ENCODE measurements at places on chromosomes 1 and 21. TPM values are rescaled to one million over a fixed set of nuclear protein-coding genes. Genes with fewer than 3 reads are reported as not detected.

HAO2 gene
- total RNA-seq: not detected

PLPPR4 gene
- under 0.01 TPM for total RNA-seq

AMY1A gene
- total RNA-seq: not detected

ZSCAN20 gene
- 7.1 TPM for total RNA-seq

LCE3D gene
- not detected for total RNA-seq

VCAM1 gene
- total RNA-seq: 55.5 TPM

PADI1 gene
- total RNA-seq: 1.3 TPM

PALMD gene
- 0.17 TPM for total RNA-seq

PAFAH2 gene
- 20.8 TPM for total RNA-seq

CD1E gene
- total RNA-seq: not detected

FNDC5 gene
- total RNA-seq: 0.08 TPM

KCNA3 gene
- total RNA-seq: not detected

VAV3 gene
- total RNA-seq: 8.8 TPM
